Smooth muscle cell of the brain vasculature (primary cell): ENCODE measurements at places on chromosomes 7 and 10.

GRCh38 chr7:151631953-151632749 lies 112.5 kb upstream of the RHEB start:
- DNase-seq, result no peak

DNA sequence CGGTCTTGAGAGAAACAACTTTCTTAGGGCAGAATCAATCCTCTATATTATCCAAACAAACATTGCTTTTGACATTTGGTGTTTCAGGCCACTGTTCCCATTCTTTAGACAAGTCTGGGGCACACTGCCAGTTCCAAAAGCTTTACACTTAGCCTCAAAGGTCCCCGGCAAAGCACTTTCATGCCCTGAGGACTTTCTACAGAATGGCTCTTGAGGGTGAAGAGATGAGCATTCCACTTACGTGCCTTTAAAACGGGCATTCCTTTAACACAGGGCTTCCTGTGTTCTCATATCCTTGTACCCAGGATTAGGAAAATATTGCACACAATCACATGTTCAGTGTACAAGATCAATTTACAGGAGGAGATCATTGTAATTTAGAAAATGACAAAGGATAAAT lies 13.1 kb upstream of the TMEM213 start:
- DNase-seq, result no peak

DNA sequence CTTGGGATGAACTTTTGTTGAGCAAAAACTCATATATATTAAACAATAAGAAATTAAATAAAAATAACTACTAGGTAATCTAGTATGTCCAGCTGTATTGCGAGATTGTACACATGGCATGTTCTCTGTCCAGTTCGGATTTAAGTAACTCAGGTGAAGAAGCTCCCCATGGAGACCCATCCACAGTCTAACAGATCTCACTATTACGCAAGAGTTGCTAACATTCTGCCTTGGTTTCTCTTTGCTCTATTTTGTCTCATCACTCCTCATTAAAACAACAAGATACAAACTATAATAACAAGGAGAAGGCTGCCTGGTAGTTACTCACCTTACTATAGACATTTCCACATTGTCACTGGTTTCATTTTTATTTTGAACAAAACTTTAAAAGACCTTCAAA lies 1372.3 kb upstream of the CELF2 start:
- DNase-seq, result no peak

GRCh38 chr10:49072166-49072885 lies 43.0 kb downstream of the VSTM4 start:
- DNase-seq, result no peak

DNA sequence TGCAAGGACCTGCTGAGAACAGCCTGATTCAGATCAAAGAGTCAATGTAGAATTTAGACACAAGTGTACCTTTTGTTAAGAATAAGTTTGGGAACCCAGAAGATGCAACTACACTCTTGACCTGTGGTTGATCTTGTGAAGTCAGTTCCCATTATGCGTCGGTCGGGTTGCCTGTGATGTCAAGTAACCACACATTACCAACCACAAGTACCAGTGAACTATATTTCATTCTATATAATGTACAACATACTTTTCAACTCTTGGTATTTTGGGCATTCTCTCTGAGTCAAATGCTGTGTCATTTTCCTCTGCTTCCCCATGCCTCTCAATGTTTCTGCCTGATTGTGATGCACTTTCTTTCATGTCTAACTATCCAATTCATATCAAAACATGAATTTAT lies 426.2 kb downstream of the ETV1 start:
- no peak for DNase-seq

DNA sequence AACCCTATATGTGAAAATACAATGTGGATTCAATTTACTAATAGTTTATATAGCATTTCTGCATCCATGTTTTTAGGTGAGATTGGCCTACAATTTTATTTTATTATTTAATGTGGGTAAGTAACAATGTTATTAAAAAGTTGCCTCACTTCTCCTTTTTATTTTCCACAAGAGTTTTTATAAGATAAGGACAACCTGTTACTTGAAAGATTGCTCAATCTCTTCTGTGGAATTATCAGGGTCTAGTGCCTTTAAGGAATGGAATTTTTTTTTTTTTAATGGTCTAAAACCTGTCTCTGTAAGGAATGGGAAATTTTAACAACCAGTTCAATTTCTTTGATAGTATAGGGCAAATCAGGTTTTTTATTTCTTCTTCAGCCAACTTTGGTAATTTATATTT lies 53.9 kb upstream of the RAB18 start:
- DNase-seq, result no peak

- no peak for DNase-seq
Measured at GRCh38 chr10:29539412-29539811, 95.4 kb downstream of the SVIL start.

GRCh38 chr10:110944792-110945396 lies 25.5 kb downstream of the SHOC2 start:
- DNase-seq, result no peak

DNA sequence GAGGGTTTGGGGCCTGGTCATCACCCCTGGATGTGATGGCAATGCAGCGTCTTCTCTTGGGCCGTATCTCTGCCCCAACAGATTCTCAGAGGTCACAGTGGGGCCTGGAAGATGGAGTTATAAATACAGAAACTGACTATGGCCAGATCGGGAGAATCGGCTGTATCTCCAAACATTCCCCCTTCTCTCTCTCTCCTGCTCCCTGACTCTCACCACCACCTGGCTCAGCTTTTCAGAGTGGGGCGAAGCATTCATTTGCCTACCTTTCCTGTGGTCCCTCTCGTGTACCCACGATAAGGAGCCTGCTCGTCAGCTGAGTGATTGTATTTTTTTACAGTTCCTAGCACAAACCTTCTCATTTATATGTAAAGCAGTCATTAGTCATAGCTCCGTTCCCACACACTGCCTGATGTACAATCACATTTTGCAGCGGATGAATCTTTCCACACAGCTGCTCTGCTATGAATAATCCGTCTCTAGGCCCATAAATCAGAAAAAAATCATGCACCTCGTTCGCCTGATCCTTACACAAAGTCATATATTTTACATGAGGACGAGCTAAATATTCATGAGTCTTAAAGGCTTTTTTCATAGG lies 23.2 kb upstream of the BTRC start:
- DNase-seq, result no peak

DNA sequence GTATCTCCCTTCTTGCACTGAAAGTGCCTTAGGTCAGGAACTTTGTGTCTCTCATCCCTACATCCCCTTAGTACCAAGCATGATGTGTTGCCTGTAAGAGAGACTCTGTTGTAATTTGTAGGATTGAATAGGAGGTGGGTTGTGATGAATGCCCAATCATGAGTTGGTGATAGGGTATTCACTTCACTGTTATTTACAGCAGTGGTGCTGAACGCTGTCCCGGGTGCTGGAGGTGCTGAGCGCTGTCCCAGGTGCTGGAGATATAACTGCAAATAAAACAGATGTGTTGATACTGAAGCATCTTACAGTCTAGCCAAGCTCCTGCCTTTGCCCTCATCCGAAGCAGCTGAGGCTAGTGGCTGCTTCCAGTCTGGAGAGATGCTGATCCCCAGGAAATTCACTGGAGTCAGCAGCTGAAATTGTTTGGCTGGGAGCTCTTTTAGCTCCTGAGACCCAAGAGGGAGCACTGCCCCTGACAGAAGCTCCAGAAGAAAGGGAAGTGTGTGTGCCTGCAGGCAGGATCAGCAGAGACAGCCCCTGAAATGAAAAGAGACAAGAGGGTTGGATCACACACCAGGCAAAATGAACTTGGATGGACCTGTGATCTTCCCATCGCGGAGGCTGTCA lies 183.4 kb downstream of the SORCS3 start:
- DNase-seq, result no peak

DNA sequence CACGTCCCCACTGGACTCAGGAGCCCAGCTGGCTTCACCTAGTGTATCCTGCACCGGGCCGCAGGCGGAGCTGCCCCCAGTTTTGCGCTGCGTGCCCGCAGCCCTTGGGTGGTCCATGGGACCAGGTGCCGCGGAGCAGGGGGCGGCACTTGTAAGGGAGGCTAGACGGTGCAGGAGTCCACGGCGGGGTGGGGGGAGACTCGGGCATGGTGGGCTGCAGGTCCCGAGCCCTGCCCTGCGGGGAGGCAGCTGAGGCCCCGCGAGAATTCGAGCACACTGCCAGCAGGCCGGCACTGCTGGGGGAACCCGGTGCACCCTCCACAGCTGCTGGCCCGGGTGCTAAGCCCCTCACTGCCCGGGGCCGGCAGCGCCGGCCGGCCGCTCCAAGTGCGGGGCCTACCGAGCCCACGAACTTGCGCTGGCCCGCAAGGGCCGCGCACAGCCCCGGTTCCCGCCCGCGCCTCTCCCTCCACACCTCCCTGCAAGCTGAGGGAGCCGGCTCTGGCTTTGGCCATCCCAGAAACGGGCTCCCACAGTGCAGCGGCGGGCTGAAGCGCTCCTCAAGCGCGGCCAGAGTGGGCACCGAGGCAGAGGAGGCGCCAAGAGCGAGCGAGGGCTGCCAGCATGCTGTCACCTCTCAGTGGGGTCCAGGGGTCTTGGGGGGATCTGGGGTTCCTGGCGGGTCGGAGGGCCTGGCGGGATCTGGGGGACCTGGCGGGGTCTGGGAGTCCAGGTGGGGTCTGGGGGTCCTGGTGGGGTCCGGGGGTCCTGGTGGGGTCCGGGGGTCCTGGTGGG lies 81.4 kb downstream of the VIPR2 start:
- DNase-seq, result no peak

- no peak for DNase-seq
Measured at GRCh38 chr10:131272897-131273451, 38.5 kb downstream of the TCERG1L start.

- DNase-seq, result no peak
Measured at GRCh38 chr7:49724071-49724470, 49.4 kb upstream of the VWC2 start.

- no peak for DNase-seq
Measured at GRCh38 chr7:3495954-3496353, 194.9 kb downstream of the SDK1 start.

DNA sequence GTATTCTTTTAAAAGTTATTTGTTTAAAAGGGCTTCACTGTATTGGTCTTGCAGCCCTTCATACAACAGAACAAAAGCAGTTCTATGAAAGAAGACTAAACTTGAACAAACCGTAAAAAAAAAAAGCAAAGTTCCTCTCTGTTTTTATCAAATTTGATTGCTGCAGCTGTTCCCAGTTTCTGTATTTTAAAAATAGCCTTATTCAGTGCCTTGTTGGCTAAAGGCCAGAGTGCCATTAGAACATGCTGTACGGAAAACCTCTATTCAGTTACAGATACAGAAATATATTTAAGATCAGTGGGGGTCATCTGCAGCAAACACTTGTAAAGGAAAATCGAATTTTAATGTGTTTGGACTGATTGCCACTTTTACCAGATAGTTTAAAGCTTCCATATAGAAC lies 207.8 kb upstream of the ETV1 start:
- peak; percentile 59 for DNase-seq

GRCh38 chr7:44814919-44815318 lies 18.4 kb downstream of the PPIA start:
- DNase-seq, result no peak

DNA sequence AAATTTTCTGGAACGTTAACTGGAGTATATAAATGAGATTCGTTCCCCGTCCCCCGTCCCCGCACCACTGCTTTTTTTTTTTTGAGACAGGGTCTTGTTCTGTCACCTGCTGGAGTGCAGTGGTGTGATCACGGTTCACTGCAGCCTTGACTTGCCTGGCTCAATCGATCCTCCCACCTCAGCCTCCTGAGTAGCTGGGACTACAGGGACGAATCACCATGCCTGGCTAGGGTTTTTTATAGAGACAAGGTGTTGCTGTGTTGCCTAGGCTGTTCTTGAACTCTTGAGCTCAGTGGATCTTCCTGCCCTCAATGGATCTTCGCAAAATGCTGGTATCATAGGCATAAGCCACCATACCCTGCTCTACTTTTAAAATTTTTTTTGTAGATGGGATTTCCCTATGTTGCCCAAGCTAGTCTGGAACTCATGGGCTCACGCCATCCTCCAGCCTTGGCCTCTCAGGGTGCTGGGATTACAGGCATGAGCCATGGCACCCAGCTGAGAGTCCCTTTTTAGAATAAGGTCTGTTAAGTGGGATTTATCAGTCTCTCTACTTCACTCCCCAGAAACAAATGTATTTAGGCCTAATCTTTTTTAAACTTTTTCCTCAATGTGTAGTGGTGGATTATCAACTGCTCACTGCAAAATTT lies 122.9 kb downstream of the LYZL1 start:
- DNase-seq, result no peak
